RWPE1 (cell line): ENCODE measurements at places on chromosomes 6 and 20.
A peak's percentile ranks its signal among the peaks of the same experiment; 100 is the strongest.

- no peak for DNase-seq
Measured at GRCh38 chr6:162217811-162218493, 509.6 kb downstream of the PRKN start.

DNA sequence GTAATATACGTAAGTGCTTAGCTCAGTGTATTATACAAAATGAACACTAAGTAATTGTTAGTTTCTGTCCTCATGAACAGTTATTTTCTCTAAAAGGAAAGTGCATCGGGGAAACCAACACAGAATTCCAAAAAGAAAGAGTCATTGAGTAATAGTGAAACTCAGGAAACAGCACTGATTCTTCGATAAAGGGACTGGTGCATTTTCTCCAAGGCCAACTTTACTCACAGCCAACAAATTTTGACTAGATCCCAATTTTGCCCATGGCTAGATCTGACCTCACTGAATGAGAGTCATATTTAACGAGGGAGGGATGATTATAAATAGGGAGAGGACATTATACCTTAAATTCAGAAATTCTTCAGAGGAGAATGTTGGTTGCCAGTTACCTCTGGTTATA lies 390.9 kb upstream of the NRSN1 start:
- no peak for DNase-seq

- peak; percentile 88 for DNase-seq
Measured at GRCh38 chr6:26537846-26538571, at the start of gene HMGN4. TSS of gene HMGN4 (plus strand) at chr6:26538366. CDS start at chr6:26545207, 6,841 bp downstream.

- DNase-seq: no peak
Measured at GRCh38 chr20:57108742-57109570, 157.5 kb downstream of the BMP7 start.

DNA sequence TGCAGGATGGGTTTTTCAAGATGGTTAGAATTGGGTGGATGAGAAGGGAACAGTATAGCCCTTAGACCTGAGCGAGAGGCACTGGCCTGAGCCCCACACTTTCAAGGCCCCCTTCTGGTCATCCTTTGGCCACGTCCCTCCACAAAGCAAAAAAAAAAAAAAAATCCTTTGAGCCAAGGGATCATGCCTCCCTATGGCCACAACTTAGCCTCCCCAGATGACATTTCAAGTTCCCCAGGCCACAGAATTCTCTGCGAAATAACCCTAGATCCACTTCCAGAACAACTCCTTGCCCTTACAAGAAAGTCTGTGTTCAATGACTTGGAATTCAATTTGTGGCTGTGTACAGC lies 30.4 kb downstream of the ELOVL2 start:
- no peak for DNase-seq
